ENCODE measurements at places on chromosomes 3 and 15.

DNA sequence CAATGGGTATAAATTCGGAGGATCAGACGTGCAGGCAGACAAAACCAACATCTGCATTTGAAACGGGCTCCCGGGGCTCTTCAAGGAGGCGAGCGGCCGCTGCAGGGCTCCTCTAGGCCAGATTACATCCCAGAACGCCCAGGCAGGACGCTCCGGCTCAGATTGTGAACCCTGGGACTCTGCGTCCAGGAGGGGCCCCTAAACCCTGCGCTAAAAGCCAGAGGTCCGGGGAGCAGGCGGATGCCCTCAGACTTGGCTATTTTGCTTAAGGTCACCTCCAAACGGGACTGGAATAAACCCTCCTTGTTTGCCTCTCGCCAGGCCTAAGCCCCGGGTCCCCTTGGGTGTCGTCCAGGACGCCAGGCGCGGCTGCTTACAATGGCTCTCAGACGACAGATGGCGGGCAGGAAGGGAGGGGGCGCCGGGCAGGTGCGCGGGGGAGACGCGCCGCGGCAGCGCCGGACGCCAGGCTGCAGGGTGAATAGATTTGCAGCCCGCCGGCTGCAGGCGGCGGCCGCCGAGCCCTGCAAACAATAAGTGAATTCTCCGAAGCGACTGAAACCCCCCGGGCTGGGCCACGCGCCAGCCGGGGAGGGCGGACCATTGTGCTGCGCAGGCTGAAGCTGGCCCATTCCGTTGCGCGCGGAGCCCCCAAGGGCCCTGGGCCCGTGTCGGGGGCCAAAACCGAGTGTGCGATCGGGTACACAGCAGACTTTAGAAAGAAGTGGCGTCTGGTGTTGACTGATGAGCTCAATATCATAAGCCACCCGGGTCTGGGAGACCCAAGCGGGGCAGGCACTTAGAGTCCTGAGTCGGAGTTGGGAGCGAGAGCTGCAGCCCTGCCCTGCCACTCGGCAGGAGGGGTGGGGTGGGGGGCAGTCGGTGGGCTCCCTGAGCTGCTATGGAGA, 32.3 kb upstream of the AMOTL2 start:
- DNase-seq, result no peak

- no peak for DNase-seq
These were observed 34.0 kb downstream of the KLHL25 start for GRCh38 chr15:85760531-85761371.

DNA sequence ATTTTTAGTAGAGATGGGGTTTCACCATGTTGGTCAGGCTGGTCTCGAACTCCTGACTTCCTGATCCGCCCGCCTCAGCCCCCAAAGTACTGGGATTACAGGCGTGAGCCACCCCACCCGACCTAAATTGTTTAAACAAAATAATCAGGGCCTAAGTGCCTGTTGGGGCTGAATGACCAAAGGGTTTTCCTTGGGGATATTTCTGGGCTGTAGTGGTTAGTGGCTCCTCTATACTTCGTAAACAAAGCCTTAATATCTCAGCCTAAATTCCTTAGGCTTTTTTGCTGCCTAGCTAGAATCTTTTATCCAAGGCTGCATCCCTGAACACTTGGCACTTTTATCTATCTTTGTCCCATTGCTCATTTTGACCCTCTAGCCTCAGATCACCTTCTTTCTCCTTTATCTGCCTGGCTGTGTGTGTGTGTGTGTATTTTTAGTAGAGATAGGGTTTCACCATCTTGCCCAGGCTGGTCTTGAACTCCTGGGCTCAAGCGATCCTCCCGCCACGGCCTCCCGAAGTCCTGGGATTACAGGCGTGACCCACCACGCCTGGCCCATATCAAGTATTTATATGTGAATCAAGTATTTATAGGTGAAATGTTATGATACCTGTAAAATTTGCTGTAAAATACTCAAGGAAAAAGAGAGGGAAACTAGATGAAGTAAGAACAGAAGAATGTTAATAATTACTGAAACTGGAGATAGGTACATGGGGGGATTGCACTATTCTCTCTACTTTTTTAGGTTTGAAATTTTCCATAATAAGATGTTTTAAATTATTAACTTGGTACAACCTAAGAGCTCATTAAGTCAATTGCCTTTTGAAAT, 1.8 kb downstream of the NUSAP1 start:
- DNase-seq, result no peak

DNA sequence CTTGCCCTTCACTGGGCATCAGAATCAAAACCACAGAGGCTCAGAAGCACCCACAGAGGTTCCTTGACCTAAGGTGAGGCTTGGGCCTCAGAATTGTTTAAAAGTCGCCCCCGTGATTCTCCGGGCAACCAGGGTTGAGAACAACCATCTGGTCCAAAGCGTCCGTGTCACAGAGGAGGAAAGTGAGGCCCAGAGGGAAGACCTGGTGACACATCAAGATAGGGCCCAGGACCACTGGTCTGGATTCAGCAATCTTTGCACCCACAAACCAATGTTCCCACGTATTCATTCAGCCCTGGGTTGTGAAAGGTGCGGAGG, 272.6 kb downstream of the UACA start:
- DNase-seq, result no peak

DNA sequence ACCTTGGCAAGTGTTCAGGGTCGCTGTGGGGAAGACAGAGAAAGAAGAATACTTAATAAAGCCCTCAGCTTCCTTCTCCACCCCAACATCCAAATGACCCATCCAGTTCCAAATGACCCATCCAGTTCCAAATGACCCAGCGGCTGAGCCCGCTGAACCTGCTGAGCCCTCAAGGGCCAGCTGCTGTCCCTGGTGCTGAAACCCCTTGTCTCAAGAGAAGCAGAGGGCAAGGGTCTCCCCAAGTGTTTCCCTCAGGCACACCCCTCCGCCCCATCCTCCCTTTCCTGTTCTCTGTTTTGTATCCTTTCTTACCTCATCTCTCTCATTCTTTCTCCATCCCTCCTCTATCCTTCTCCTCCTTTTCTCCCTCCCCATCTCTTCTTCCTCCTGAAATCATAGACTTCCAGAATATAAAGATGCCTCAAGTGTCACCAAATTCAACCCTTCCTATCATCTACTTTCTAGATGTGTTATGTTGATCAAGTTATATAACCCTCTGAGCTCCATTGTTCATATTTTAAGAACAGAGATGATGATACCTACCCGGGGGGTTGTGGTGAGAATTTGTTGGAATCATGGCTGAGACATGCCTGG, 29.0 kb downstream of the CCDC33 start:
- no peak for DNase-seq

GRCh38 chr15:84151205-84151931, 84.2 kb upstream of the GOLGA6L4 start:
- DNase-seq, result no peak

DNA sequence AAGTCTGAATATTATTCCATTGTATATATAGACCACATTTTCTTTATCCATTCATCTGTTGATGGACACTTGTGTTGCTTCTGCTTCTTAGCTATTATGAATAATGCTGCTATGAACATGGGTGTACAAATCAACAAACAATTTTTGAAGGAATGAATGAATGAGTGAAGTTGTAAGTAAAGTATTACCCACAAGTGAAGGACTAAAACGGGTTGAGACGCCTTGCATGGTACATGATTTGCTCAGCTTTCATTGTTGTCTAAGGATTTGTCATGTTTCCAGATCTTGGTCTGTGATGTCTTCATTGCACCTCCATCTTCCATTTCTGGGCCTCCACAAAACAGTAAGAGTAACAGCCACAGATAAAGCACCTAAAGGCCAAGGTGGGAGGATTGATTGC, 20.5 kb downstream of the IFT122 start:
- DNase-seq, result no peak

- no peak for DNase-seq
These were observed 23.8 kb upstream of the SLC6A11 start for GRCh38 chr3:10792208-10792607.

- DNase-seq, result no peak
These were observed 154.1 kb downstream of the LIPC start for GRCh38 chr15:58585693-58586443.

DNA sequence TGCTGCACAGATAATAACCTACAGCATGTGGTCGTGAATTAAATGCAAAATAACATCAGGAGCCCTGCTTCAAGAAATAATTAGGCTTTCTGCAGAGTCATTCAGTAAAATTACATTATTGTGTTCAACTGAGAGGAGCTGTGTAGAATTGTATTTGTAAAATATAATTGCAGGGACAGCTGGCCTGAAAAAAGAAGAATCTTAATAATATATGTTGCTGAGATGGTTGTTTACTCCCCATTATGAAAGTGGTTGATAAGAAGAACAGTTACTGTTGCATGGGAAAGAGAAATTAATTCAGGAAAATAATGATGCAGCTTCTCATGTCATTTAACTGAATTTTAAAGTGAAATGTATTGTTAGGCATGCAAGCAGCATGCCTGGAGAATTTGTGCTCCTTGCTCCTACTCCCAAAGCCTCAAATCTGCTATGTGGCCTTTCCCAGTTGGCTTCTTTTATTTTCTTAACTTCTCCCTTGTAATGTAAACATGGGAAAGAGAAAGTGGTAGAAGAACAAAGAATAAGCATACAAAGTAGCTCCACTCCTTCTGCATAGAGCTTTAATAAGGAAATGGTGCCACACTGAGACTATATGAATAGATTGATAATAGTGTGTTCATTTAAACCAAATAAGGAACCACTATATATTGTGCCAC, 100.1 kb downstream of the VGLL3 start:
- DNase-seq, result no peak

DNA sequence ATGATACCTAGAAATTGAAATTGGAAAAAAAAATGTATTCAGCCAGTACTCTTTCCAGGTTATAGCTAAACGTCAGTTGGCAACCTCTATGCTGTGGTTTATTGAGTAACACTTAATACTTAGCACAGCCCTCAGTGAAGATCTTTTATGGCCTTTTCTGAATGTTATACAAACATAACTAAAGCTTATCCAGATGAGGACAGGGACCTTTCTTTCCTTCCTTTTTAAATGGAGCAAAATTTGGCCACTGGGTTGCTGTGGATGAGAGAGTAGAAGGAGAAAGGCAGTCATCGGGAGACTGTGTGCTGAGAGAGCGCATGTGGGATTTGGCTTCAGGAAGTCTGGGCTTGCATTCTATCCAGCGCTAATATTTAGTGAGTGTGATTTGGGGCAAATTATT, 36.1 kb downstream of the IGF1R start:
- no peak for DNase-seq

DNA sequence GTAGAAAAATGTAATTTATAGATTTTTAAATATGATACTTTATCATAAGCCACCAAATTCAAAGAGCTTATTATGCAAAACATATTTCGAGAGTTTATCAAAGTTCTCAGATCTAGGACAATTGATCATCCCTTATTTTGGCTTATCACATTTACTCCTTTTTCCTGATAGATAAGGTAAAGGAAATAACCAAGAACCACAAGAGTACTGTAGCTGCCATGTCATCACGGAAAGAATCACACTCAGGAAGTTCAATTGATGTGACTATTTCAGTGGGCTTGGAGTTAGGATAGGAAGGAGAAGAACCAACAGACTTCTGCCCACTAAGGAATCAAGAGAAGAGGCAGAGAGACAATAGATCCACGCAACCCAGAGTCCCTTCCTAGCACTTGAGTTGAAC, 142.7 kb upstream of the TMCO5A start:
- DNase-seq, result no peak

- no peak for DNase-seq
These were observed 46.8 kb upstream of the NSMCE3 start for GRCh38 chr15:29316422-29316821.

DNA sequence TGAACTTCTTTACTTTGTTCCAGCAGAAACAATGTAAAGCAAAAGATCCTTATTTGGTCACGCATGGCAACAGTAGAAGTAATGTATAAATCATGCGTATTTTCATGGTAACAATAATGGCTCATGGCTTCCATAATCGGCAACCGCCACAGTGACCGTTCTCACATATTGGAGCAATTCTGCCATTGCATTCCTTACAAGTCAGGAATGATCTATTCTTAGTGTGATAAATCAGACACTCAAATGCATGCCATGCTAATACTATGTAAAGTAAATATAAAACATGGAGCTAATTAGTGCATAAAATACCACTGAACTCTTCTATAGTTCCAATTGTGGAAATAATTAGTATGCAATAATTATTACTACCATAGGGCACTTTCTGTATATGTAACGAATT, 13.5 kb upstream of the CERS3 start:
- no peak for DNase-seq

DNA sequence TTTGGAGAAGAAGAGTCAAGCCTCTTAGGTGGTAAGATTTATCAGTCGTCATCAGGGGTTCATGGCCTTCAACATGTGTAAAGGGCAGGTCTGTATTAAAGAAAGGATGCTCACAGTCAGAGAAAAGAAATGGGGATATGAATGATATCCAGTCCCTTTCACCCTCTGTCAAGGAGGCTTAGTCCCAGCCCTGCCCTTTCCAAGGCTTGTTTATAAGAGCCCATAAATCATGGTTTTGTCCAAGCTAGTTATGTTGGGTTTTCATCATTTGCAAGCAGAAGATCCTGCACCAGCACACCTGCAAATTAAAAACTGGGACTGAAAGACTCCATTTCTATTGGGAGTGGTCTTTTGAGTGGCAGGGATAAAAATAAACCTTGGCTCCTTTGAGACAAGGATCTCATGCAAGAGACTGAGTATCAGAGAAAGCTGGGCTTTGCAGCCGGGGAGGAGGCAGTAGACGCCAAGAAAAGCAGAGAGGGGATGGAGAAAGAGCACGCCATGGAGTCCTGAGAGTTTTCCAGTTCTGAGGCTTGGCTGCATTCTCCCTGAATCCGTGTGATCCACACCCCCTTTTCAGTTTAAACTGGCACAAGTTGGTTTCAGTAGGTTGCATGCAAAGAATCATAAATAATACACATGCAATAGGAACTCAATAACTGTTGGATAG, 12.6 kb upstream of the PDIA5 start:
- DNase-seq, result no peak

DNA sequence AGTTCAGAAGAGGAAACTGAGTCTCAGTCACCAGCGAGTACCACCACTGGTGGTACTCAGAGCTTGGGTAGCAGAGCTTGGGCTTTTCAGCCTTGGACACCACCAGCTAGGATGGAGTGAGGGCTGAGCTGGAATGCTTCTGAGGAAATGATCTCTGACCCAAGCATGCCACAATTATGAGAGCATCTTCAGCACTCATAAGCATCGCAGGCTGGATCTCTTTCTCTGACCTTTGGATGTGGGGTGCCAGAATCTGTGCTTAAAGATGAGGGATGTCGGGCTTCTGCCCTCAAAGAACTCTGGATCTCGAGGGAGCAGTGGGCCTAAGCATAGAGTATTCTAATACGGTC, 36.4 kb downstream of the ZNF710 start:
- DNase-seq, result no peak

- DNase-seq, result no peak
These were observed 303.8 kb upstream of the NECTIN3 start for GRCh38 chr3:110767838-110768237.

DNA sequence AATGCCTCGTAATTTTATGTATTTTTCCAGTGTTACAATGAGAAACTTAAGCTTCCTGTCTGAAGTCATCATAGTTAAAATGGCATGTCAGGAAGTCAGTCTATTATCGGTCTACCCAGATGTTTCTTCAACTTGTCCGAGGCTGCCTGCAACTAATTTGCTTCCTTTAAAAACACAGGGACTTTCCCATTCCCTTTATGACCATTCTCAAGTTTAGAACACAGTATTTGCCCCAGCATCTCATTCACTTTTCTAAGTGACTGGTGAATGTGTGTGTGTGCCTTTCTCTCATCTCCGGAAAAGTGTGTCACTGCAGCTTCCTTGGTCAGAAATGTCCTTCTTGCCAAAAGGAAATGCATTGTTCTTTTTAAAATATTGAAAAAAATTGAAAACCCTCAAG, 466.6 kb downstream of the RAP2B start:
- DNase-seq, result no peak
